ENCODE measurements at places on chromosomes 2 and 18.

DNA sequence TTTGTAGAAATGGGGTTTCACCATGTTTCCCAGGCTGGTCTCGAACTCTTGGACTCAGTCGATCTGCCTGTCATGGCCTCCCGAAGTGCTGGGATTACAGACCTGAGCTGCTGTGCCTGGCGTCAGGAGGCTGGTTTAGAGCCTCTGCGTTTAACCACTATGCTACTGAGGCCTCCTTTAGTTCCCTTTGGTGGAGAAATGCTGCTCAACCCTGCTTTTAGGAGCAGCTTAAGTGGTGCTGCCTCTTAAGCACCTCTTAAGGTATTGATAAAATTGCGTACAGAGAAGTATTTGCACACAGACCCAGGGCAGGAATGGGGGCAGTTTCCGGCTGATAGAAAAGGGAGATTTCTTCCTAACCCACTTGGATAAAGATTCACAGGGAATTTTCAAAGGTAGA lies 8.0 kb downstream of the CD8A start:
- DNase-seq: no peak

GRCh38 chr2:73404409-73404808 lies 18.8 kb downstream of the ALMS1 start:
- DNase-seq: no peak

DNA sequence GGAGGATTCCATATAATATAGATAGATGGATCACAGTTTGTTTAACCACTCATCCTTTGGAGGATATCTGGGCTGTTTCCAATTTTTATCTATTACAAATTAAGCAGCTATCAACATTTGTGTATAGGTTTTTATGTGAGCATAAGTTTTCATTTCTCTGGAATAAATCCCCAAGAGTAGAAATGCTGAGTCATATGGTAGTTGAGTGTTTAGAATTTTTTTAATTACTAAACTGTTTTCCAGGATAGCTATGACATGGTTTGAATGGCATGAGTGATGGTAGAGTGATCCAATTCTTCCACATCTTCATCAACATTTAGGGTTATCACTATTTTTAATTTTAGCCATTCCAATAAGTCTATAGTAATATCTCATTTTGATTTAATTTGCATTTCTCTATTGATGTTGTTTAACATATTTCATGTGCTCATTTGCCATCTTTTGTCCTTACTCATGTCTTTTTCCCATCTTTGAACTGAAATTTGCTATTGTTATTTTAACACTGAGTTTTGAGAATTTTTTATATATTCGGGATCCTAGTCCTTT lies 31.4 kb downstream of the ABCB11 start:
- DNase-seq: no peak

GRCh38 chr2:96759548-96759947 lies 1.2 kb upstream of the CNNM4 start:
- DNase-seq: no peak

GRCh38 chr2:30264274-30264673 lies 32.9 kb downstream of the LBH start:
- DNase-seq: no peak

DNA sequence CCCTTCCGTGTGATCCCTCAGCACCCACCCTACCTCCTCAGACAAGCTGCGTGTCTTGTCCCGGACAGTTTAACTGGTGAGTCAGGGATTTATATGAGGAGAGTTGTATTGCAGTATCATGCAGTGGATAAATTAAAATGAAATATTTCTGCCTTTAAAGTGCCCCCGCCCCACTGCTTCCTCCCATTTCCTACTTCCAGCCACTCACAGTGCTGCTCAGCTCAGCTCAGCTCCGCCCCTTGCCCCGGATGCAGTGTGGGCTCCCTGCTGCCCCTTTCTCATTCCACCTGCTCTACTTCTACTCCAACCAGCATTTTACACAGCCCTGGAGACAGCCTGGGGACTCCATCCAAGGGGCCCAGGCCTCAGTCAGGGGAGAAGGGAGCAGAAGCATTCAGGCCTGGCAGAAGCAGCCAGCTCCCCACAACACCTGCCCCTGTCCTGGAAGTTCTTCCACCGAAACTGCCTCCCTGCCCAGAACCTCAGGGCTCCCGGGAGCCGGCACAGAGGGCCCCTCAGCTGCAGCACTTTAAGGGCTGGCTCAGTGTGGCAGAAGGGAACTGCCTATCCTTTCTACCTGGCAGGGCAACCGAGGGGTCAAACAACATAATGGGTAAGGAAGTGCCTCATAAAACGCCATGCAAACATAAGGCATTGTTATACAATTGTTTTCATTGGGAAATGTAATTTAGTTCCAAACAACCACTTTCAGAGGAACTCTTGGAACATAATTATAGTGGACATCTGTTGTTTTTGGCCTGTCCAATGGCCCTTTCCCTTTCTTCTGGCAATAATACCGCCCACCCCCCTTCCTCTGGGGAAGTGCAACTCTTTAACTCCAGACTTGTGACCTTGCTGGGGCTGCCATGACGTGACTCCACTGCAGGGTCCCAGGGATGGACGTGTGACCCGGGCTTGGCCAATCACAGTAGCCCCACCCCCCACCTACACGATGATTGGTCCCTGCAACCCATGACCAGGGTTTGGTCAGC lies 102.3 kb downstream of the LIPG start:
- no peak for DNase-seq

DNA sequence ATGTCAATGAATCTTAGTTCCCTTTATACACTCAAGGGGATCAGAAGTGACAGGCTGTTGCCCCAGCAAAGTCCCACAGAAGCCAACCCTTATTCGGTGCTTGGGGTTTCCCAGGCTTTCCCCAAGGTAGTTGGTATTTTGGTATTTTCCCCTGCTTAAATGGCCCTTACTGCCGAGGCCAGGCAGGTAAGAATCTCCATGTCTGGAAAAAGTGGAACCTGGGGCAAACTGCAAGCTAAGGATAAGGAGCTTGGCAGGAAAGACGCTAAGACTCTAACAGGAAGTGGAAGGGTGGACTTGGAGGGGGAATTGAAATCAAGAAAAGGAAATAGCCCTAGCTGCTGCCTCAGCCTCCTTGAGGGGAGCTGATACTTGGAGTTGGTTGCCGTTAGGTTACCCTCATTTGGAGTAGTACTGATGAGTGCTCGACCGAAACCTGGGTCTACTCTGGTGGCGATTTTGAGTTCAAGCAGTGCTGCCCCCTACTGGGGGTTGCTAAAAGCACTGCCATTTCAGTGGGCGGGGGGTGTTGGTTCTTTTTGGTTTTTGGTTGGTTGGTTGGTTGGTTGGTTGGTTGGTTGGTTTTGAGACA lies 3.3 kb upstream of the GPBAR1 start:
- DNase-seq: no peak

- DNase-seq: no peak
These were observed 118.0 kb downstream of the COL6A3 start for GRCh38 chr2:237295889-237296480.

DNA sequence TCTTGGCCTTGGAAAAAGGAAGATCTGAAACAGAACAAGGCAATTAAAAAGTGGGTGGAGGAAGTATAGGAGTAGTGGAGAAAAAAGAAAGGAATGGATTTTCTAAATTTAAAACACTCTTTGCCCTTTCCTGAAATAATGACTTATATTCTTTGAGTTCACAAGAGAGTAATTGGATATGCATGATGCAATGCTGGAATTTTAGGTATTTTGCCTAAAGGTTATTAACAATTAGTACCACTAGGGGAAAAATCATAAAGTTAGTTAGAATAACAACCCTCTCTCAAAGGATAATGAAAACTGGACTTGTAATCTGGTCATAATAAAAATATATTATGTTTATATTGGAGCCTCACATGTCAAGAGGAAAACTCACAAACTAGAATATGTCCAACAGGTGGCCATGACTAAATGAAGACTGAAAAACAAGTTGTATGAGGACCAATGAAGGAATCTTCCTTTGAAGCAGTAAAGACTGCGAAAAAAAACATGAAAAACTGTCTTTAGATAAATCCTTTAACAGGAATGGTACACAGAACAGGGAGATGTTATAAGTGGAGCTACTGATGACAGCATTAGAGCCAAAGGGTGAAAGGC lies 281.8 kb downstream of the NCKAP5 start:
- no peak for DNase-seq

DNA sequence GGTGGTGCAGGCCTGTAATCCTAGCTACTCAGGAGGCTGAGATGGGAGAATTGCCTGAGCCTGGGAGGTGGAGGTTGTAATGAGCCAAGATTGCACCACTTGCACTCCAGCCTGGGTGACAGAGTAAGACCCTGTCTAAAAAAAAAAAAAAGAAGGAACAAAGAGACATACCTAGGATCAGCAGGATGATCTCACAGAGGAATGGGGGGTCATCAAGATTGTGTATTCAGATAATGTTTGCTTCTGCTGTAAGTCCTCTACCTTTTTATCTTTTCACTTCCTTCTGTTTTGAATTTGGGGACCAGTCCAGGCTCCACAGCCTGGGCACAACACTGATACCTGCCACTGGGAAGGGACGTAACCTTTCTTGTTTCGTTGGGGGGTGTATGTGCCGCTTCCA lies 53.2 kb downstream of the MAP4K4 start:
- no peak for DNase-seq

DNA sequence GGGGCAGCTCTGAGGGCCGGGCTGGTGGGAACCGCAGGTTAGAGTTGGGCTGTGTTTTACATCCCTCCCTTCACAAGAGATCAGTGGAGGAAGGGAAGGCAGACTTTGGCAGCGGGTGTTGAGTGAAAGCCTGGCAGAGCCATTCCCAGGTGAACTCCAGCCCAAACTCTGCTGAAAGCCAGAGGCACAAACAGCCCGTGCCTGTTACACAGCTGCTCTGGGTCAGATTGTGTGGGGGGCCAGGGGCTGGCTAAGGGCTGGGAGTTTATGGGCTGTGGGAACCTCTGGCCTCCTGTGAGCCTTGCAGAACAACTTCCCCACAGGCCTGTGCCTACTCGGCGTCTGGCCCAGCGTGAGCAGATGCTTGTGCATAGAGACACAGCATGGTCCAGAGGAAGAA lies 286.8 kb downstream of the CLIP4 start:
- DNase-seq: no peak

DNA sequence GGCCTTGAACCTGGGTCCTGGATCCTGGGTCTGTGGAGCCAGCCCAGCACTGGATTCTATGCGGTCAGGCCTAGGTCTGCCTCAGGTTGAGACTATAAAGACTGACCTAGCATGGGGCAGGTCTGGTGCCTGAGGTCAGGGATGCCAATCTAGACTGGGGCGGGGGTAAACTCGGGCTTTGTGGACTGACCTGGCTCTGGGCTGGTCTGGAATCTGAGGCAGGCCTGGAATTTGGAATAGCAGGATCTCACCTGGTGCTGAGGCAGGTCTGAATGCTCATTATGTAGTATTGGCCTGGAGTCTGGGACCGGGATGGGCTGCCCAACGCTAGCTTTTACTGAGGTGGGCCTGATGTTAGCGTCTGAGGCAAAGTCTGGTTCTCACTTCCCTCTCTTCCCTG lies 256.0 kb downstream of the KIAA1328 start:
- no peak for DNase-seq

DNA sequence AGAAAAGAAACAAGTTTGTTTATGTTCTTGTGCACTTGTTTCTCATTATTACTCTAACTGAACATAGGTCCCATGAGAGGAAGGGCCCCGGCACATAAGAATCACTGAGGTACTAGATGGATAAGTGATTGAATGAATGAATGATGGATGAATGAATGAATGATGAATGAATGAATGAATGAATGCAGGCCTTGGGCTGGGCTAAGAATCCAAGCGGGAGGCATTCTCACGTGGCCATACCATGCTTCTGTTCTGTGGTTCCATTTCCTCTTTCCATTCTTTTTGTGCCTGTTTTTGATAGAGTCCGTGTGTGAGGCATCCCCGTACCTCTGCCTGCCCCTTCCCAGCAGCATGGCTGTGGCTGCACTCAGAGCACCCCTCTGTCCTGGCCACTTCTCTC lies 94.8 kb downstream of the SH3BP4 start:
- no peak for DNase-seq

DNA sequence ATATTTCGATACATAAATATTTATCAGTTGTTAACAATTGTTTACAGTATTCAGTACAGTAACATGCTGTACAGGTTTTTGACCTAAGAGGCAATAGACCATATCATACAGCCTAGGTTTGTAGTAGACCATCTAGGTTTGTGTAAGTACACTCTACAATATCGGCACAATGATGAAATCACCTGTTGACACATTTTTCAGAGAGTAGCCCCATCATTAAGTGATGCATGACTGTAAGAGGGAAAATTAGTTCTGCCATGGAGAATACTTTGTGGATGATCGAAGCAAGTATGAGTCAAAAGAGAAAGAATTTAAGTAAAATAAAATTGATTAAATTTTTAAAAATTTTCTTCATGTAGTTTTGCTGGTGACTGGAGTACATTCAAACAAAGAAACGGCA lies 32.6 kb downstream of the VIT start:
- DNase-seq: no peak

- no peak for DNase-seq
These were observed 264.5 kb upstream of the PIK3C3 start for GRCh38 chr18:41690332-41691127.

GRCh38 chr2:111966241-111966640 lies 67.8 kb downstream of the MERTK start:
- no peak for DNase-seq

DNA sequence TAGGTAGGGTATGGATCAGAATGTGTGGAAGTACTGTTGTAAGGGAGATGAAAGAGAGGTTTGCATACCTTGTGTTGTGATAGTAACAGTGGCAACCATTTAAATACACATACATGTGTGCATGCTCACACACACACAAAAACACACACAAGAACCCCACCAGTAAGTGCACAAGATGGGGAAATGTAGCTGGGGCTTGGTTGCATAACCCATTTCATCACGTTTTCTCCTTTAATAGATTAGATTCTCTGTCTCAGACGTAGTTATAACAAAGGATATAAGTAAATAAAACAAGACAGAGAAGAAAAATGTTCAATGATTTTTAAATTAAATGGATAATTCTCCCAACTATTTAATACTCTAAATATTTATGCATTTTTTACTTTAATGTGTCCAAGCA lies 13.4 kb downstream of the ARHGAP15 start:
- no peak for DNase-seq

GRCh38 chr2:21782866-21783265 lies 659.1 kb downstream of the TDRD15 start:
- DNase-seq: no peak

- no peak for DNase-seq
These were observed 92.1 kb downstream of the SLC8A1 start for GRCh38 chr2:40359811-40360210.

DNA sequence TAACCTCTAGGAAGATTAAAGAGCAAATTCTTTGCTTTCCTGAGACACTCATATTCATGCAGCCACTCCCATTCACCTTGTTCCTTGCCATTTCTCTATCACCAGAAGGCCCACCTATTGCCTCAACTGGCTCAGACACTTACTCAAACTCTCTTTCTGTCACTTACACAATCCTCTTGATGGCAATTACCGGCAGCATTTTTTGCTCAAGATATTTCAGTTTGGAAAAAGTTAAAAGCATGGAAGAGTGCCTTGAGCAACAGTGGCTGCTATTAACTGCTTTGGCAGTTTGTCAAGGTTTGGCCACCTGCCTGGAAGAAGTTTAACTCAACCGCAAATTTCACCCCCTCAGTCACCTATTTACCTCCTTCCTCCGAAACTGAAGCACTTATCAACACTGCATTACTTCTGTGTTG lies 1104.0 kb upstream of the PIK3C3 start:
- DNase-seq: no peak

GRCh38 chr18:10297086-10297485 lies 157.3 kb upstream of the APCDD1 start:
- no peak for DNase-seq

- no peak for DNase-seq
These were observed 24.9 kb upstream of the BZW1 start for GRCh38 chr2:200786826-200787225.

Data from type B pancreatic cell (in vitro differentiated cells).